ENCODE measurements at places on chromosomes 13 and 19.

DNA sequence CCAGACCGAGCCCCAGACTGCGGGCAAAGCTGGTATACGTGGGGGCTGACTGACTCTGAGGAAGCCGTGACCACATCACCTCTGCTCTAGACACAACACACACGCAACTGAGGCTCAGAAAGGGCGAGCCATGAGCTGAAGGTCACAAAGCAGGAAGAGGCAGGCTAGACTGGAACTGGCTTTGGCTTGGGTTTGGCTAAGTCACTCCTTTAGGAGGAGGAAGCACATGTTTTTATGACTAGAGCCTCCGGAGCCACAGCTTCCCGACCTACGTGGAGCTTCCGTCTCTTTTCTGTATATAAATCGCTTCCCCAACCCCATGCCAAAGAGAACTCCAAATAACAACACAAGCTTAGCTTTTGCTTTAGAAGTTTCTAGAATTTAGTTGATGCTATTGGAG lies 48.0 kb downstream of the RFX2 start:
- DNase-seq, result no peak

GRCh38 chr13:42229287-42229686 lies 42.7 kb upstream of the AKAP11 start:
- DNase-seq, result no peak

DNA sequence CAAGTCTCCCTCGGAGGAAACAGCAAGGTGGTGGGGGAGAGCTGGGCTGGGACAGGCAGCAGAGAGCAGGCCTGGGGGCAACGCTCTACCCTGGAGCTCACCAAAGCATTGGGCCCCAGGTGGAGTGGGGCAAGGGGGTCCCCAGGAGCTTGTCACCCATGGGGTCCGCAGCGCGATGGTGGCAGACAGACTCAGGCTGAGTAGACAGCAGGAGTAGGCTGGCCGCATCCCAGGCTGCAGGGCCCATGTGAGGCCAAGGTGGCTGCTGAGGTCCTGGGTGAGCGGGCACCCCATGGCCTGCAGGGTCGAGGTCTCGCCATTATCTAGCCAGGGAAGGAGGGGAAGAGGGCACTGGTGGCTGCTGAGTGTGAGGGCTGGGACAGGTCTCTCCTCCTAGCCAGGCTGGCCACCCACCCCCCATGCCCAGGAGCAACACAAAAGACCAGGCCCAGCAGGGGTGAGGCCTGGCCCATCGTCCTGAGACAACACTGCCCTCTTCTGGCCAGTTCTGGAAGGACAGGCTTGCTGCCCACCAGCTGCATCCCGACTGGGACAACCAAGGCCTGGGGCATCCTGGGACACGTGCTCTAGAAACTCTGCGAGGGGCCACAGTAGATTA lies 33.1 kb downstream of the CEBPG start:
- peak; percentile 37 for DNase-seq

DNA sequence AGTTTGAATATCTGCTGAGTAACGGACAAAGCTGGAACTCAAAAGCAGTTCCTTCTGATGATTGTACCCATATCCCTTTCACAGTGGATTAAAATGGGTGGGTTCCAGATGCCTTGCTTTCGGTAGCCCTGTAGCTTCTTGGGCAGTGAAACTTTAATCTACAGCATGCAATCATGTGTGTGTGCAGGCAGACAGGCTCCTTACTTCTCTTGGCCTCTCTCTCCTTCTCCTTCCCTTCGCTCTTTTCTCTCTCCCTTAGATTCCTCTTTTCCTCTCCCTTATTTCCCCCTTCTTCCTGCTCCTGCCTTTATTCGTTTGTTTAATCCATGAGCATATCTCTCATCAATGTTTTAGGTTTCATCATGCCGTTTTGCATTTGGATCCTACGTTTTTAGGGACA lies 8.1 kb downstream of the DGKH start:
- DNase-seq, result no peak

- no peak for DNase-seq
Observed at GRCh38 chr19:30596813-30597399, 224.7 kb downstream of the ZNF536 start.

GRCh38 chr13:38386421-38386820 lies 36.8 kb downstream of the UFM1 start:
- DNase-seq, result no peak

- no peak for DNase-seq
Observed at GRCh38 chr13:26991508-26992181, 180.0 kb downstream of the USP12 start.

GRCh38 chr19:28929006-28929405 lies 283.9 kb downstream of the UQCRFS1 start:
- DNase-seq, result no peak

DNA sequence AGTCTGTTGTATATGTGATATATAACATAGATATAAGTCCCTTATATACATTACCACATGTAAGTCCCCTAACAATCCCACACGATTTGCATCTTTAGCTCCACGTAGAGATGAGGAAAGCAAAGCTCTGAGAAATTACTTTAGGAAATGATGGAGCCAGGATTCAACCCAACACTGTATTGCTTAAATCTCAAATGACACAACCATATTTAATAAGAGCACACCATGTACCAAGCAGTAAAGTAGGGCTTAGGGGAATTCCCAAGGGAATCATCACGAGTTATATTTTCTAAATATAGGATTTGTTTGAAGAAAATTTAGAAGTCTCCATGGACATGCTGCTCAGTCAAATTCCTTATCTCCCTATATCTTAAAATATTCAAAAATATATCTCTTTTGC lies 61.3 kb upstream of the POMP start:
- no peak for DNase-seq

DNA sequence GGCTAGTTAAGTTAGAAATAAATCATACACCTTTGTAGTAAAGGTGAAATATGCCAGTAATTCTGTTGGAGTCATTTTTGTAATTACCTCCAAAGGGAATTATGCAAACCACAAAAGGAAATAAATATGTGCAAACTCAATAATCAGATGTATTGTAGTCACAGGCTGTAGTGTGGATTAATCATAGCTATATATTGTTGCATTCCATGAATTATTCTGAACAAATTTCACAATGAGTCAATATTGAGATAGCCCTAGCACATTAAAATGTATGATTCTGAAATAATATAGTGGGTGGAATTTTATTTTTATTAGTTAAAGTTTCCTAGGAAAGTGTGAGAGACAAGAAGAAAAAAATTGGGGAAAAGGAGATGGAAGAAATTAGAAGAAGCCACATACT lies 790.5 kb upstream of the PCDH20 start:
- no peak for DNase-seq

DNA sequence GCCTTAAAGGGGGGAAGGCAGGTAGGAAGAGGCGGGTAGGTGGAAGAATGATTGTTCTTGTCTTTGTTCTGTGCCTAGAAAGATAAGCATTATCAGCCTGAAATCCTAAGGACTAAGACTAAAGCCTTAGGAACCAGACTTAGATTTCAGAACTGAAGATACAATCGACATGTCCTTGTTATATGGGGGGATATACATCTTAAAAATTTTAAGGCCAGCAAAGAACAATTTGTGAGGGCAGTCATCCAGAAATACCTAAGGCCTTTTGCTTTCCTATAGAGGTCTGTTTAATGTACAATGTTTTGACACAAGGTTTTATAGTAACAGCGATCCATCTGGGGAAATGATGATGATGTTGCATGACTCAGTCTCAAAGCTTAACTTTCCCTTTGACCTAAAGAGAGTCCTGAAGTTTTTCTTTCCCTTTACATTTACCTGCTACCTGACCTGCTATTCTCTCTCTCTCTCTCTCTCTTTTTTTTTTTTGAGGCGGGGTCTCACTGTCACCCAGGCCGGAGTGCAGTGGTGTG lies 20.2 kb upstream of the CEACAM6 start:
- no peak for DNase-seq

DNA sequence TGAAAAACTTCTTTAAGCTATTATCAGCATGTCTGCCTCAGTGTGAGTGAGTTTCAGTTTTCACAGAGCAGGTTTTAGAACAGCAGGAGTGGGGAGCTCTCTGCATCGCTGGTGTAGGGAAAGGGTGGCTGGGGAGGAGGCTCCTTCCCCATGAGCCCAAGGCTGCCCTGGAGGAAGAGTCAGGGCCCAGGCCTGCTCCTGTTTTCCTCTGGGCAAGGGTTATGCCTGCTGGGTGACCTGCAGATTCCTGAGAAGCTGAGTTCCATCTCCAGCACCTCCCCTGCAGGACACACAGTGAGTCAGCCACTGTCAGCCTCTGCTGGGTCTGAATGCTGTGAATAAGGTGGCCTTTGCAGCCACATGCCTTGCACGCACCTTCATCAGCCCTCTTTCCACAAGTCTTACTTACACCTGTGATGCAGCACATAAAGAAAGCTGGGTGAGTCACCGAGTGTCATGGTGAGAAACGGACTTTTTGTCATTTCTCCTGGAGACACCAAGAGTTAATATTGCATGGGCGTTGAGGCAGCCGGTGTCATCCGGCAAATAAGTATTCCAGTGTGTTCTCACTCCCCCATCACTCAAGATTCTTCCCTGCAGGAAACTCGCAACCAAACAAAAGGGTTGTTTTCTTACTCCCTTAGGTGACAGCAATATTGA lies 186.4 kb upstream of the KL start:
- DNase-seq, result no peak

DNA sequence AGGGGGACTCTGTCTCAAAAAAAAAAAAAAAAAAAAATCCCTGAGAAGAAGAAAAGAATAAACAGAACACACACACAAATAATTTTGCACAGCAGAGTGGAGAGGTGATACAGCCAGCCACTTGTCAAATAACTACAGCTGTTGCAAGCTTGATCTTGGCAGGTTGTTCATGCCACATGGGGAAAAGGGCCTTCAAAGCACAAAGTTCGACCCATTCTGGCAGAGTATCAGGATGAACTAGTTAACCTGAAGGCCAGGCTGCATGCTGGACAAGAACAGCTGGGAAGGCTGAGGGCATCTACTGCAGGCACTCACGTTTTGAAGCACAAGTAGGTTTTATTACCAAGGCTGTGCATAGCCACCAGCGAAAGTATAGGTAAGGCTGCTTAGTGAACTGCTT lies 104.1 kb downstream of the KCTD15 start:
- DNase-seq, result no peak

DNA sequence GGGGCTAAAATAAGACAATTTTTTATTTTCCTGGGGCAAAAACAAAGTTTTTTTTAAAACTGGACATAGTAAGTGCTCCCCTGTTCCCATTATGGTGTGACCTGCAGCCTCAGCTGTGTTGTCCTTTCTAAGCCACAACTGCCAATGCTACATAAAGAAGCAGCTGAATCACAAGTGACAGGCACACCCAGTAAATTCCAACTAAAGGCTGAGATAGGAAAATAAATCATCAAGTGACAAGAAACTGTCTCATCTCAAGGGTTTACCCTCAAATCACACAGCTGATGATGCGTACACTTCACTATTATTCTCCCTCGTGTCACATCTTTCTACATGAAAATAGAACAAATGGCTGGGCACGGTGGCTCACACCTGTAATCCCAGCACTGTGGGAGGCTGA lies 28.7 kb downstream of the STK24 start:
- DNase-seq, result no peak

- DNase-seq, result no peak
Observed at GRCh38 chr13:82878536-82878935, 1003.7 kb downstream of the SLITRK1 start.

- no peak for DNase-seq
Observed at GRCh38 chr19:35008891-35009341, 8.8 kb downstream of the GRAMD1A start.

DNA sequence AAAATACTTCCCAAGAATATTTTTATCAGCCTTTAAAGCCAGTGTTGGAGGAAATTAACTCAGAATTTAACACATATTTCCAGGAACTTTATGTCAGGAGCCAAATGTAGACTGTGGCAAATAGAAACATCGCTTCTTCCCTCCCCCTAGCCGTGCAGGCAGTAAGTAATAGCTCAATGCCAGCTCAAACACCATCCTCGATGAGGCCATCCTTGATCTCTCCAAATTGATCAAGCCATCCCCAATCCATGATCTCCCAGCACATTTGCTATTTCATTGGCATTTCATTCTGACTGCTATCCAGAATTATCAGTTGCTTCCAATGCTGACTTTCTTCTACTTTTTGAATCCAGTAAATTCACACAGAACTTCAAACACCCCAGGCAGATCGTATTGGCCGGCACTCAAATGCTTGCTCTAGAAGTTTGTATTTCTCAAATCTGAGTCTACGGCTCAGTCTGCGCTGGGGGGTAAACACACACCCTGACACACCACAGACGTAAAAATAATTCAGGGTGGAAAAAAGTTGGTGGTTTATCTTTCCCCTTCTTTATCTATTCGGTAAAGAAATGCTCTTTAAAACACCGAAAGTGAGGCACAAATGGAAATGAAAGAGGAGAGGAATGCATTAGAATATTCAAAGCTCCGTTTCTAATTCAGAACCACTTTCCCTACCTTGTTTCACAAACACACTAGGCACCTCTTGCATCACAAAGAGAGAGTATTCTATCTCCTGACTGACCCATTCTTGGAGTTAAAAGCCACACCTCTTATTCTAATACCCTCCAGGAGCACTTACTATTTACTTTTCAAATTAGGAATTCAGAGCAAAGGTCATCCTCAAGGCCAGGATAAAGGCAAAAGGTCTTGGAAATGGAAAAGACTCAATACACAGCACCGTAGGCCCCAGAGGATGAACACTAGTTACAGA lies 991 bp downstream of the OBI1 start:
- DNase-seq, result peak; percentile 4

DNA sequence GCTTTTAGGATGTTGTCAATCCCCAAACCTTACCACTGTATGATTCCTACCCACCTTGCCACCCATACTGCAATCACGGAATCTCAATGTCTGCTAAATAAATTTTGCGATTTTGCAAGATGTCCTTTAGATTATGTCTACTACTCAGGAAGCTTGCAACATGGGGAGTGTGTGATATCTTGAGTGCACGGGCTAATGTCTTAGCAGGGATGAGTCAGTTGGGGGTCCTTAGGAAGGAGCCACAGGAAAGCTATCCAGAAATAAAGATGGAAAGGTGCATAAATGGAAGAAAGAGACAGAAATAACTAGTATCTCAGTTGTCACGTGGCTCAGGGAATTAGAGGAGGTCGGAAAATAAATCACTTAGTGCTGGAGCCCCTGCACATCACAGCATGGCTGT lies 77.1 kb downstream of the NALCN start:
- no peak for DNase-seq

GRCh38 chr13:49655906-49656305 lies 27.6 kb downstream of the ARL11 start:
- DNase-seq, result no peak

- DNase-seq, result no peak
Observed at GRCh38 chr13:58266271-58266670, 634.7 kb downstream of the PCDH17 start.

DNA sequence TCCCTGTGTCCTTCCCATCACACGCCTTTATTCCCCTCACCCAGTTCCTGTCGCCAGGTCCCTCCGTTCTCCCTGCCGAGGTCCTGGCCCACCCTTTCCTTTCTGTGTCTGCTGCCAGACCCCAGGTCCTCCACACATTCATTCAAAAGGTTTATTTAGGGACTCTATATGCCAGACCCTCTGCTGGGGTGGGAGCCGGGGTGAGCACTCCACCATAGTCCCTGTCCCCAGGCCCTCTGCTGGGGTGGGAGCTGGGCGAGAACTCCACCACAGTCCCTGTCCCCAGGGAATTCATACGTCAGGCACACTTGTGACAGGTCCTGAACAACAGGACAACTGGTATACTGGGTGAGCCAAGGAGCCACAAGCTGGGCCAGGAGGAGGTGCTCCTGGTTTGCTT lies 34.4 kb upstream of the TUBGCP3 start:
- no peak for DNase-seq

Data from naive thymus-derived CD4-positive, alpha-beta T cell (primary cell).